ENCODE measurements at places on chromosomes 13 and 19.

DNA sequence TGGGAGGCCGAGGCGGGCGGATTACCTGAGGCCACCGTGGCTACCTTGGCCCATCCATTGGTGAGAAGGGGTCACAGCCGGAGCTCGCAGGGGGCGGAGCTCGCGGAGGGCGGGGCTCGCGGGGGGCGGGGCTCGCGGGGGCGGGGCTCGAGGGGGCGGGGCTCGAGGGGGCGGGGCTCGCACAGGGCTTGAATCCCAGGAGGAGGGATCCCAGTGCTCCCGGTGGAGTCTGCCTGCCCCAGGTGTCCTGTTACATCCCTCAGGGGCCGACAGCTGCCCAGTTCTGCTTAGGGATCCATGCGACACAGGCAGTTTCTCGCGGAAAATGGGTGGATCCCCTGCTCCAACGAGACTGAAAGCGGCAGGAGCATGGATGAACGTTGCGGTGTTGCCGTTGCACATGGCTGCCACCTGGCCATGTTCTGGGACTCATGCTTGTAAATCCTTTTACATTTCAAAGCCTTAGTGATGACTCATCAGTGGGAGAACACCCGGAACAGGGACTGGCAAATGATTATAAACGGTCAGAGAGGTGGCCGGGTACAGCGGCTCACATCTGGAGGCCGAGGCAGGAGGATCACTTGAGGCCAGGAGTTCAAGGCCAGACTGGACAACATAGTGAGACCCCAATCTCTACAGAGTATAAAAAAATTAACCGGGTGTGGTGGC lies 25.1 kb downstream of the TMPRSS9 start:
- DNase-seq = peak; percentile 94

DNA sequence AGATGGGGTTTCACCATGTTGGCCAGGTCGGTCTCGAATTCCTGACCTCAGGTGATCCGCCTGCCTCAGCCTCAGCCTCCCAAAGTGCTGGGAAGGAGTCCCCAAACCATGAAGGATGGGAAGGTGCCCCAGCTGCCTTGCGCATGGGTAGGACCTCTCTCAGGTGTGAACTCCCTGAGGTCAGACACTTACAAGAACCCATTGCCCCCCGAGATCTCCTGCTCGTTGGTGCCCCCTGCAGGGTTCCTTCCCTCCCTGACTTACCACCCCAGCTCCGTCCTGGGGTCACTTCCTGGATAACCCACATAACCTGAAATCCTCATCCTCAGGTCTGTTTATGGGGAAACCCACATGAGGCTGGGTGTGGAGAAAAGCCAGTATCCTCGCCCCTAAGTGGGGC lies 41.7 kb downstream of the UNC13A start:
- DNase-seq = no peak

GRCh38 chr19:40604647-40605215 lies 3.6 kb downstream of the LTBP4 start:
- peak; percentile 13 for DNase-seq

- no peak for DNase-seq
Observed at GRCh38 chr13:32041429-32041828, 9.9 kb downstream of the FRY start.

GRCh38 chr19:35119091-35119490 lies 3.5 kb downstream of the FXYD3 start:
- DNase-seq = no peak

GRCh38 chr13:87536899-87537298 lies 134.3 kb upstream of the SLITRK5 start:
- no peak for DNase-seq

GRCh38 chr13:80239571-80240255 lies 101.2 kb downstream of the SPRY2 start:
- DNase-seq = peak; percentile 12

DNA sequence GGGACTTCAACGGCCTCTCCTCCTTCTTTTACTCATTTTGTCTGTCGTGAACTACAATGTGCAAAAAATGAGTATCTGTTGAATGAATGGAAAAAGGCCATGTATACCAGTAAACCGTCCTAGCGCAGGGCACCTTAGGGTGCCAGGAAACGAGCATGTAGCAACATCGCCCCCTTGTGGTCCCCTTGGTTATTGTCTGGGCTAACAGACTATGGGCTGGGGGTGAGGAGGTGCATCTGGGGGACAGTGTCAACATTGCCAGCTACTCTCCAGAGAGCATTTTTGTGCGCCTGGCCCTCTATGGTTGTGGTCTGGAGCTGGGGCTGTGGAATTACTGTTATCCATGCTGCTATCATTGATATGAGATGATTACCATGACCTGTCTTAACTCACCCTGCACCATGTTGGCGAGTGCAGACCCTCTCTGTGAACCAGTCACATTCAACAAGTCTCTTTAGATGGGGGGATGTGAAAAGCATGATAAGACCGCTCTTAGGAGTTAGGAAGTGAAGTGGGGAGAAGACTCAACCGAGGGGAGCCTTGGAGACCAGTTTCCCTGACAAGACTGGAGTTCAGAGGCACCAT lies 22.8 kb upstream of the SIGLEC11 start:
- DNase-seq = peak; percentile 58

DNA sequence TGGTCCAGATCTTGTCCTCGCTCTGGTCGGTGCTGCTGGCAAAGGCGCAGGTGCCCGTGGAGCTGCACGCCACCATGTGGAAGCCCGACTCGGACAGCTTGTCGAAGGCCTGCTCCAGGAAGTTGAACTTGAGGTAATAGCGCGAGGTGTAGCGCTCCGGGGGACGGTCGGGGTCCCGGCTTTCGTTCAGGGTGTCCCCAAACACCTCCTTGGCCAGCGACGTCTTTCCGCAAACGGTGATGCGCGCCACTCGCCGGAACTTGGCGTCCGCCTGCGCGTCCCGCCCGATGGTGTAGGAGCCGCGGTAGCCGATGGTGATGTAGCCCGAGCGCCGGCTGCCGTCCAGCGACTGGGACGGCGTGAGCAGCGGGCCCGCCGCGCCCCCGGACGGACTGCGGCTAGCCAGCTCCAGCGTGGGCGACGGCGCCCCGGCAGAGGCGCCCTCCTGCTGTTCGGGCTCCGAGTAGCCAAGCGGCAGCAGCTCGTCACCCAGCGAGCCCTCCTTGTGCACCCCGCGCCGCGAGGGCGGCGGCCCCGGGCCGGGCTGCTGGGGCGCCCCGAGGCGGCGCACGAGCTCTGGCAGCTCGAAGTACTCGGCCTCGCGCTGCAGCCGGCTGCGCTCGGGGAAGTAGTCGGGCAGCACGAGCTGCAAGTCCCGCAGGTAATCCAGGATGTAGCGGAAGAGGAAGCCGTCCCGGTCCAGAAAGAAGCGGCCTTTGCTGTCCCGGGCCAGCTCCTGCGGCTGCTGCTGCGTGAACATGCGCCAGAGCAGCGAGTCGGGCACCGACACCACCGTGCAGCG lies 801 bp downstream of the KCTD12 start:
- peak; percentile 82 for DNase-seq

All from kidney tubule cell (primary cell).